ENCODE measurements at places on chromosomes 13 and 19.
A peak's percentile ranks its signal among the peaks of the same experiment; 100 is the strongest.

GRCh38 chr13:110559429-110559943, 2.0 kb downstream of the RAB20 start:
- no peak for DNase-seq

DNA sequence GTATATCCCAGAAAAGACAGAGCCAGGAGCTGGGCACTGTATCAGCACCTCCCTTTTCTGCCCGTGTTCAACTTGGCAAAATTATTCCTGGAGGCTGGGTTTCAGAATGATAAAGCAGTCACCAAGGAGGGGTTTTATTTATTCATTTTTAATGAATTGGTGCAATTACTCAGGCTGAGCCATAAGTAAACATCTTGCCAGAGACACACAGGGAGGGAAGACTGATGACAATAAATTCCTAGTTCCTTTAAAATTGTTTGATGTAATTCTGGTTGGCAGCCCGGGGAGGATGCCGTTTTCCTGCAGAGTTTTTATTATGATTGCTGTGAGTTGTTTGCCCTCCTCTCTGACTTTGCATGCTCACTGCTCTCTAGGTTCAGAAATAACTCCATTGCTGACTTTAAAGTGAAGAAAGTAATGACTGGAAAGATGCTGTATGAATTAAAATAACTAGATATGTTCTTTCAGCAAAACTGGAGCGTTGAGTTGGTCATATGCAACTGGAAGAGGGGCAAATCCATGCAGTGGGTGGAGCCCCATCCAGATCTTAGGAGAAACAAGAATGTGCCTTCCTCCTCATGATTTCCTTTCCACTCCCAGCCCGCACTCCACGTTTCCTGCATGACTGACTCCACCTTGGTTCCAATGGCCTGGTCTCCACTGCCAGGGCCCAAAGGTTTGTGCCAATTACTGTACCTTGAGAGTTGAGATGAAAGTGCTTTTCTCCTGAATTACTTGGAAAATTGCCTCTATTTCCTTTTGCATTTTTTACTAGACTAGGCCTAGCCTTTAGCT, 182.1 kb downstream of the RFC3 start:
- DNase-seq = no peak

- DNase-seq = peak; percentile 53
Observed at GRCh38 chr19:50427997-50428425, 4.7 kb upstream of the MYBPC2 start.

DNA sequence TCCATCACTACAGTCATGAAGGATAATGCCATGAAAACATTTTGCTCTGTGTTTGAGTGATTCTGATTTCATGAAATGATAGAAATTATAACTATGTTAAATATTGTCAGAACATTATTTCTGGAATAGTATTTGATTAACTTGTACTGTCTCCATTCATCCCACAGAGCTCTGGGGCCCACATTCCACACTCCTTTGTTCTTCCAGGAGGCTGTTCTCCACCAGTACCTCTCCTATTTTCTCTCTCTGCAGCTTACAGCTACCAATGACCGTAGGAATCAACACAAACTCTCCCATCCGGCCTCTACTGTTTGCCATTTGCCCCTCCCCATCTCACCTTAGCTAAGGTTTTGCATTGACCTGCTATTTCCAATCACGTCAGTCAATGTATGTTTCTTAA, 240.9 kb downstream of the LMO7 start:
- no peak for DNase-seq

GRCh38 chr19:7905268-7905667, 1.6 kb downstream of the MAP2K7 start:
- DNase-seq = no peak

DNA sequence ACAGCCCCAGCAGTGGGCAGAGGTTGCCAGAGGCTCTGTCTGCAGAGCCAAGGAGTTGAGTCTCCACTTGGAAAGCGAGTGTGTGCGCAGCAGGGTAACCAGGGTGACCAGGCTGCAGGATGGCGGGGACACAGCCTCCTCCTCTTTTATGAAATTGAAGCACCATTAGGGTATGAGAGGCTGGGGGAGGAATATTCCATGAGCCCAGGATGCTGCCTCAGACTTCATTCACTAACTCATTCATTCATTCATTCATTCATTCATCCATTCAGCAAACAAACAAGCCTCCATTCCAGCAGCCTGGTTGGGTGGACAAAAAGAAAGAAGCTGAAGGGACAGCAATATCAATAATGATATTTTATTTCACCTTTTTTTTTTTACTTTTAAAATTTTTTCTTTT, 6.6 kb upstream of the LMTK3 start:
- no peak for DNase-seq

- peak; percentile 92 for DNase-seq
Observed at GRCh38 chr19:2607712-2608601, 94.5 kb downstream of the GNG7 start.

DNA sequence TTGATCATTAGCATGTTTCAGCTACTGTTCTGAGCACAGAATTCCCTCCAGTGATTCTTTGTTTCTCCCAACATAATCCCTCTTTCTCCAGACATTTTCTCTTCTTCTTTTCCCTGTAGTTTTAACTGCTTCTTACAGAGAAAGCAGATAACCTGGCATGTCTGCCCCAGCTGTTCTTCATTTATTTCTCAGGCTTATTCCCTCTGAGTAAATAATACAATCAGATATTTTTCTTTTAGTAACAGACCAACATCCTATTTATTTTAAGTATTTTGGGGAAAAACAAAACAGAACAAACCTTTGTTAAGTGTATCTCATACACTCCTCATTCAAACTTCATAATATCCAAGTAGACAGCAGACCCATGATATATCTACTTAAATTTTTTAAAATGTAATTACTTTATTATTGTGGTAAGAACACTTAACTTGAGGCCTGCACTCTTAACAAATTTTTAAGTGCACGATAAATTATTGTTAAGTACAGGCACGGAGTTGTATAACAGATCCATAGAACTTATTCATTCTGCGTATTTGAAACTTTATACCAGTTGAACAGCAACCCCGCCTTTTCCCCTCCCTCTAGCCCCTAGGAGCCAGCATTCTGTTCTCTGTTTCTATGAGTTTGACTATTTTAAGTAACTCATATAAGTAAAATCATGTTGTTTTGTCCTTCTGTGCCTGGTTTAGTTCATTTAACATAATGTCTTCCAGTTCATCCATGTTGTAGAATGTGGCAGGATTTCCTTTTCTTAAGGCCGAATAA, 540.0 kb downstream of the LMO7 start:
- no peak for DNase-seq
